ENCODE measurements at places on chromosomes 5 and 9.

- no peak for DNase-seq
Measured at GRCh38 chr5:36495611-36496010, 110.8 kb upstream of the SLC1A3 start.

GRCh38 chr5:41785061-41785460, 85.2 kb downstream of the OXCT1 start:
- DNase-seq, result no peak

DNA sequence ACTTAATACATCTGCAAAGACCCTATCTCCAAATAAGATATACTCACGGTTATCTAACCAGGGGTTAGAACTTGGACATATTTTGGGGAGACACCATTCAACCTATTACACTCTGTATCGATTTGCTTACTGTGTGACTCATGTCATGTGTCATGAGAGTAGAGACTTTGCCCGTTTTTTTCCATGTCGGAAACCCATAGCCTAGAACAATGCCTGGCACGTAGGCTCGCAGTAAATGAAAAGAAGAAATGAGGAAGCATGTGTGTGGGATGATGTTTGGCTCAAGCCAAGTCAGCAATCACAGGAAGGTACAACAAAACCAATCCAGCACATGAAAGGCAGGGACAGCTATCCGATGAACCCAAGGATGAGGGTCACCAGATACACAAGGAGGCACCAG, 94.6 kb upstream of the DNAH5 start:
- peak; percentile 88 for DNase-seq

- DNase-seq, result peak; percentile 1
Measured at GRCh38 chr5:7592910-7593309, 197.0 kb downstream of the ADCY2 start.

DNA sequence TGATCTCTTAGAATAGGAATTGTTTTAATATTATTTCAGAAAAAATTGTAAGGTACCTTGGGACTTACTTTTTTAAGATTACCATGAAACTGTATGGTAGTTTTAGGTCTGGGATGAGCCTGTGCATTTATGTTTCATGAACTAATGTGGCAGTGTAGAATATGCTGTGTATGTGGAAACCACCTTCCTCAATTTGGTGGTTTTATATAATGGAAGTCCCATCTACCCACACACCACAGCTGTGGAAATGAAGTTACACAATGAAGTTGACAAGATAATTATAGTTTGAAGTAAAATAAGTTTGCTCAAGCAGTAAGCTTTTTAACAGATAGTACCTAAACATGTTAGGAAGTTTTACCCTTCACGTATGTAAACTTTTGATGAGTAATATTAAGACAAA, 24.4 kb downstream of the WDR36 start:
- no peak for DNase-seq

- no peak for DNase-seq
Measured at GRCh38 chr9:108083796-108084352, 594.3 kb upstream of the KLF4 start.

GRCh38 chr5:31664566-31664965, 25.6 kb downstream of the PDZD2 start:
- DNase-seq, result peak; percentile 54

DNA sequence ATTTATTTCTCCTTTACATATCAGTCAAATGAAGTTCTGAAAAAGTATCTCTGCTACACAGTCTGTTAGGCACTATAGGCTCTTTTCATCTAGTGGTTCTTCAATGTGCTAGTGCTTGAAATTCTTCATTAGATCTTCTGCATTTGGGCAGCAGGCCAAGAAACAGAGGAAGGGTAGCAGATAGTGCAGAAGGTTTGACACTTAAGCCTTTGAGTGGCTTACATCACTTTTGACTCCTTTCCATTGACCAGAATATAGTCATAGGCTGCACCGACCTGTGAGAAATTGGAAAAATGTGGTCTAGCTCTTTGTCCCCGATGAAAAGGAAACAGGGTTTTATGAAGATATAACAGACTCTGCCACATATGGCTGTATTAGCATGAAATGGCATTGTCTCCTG, 459.5 kb upstream of the PTGER4 start:
- DNase-seq, result no peak

GRCh38 chr5:8600843-8601242, 731.9 kb downstream of the MTRR start:
- DNase-seq, result no peak

- peak; percentile 74 for DNase-seq
Measured at GRCh38 chr9:129567842-129568559, 52.9 kb downstream of the C9orf50 start.

DNA sequence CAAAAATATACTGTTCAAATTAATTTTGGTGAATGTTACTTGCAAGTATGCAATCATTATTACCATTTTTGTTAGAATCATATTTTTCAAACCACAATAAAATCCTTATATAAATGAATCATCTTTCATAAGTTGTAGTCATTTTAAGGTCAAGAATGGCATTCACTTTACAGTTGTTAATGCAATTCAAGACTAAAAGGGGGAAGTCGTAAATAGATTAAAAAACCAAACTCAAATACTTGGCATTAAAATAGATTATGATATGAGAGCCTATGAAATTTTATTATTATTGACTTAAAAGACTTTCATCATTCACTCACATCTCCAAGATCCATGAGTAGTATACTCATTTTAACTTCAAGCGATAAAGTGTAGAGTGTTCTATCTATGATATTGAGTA, 11.6 kb downstream of the CDH9 start:
- no peak for DNase-seq

- no peak for DNase-seq
Measured at GRCh38 chr9:125912667-125913066, 165.5 kb downstream of the PBX3 start.

DNA sequence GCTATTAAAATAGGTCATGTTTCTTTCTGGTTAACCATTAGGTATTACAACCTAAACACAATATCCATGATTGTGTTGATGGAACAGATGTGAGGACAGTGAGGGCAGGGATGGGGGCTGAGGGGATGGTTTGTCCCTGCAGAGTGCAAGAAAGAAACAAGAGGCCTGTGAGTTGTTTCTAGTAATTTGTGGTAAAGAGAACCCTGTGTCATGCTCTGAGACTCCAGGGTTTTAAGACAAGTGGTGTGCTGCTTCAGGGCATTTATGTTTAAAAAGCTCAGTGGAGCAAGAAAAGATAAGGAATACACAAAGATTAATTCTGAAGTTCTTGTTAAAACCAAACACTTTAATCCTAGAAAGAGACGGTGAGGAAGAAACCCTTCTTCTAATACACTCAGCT, 656.5 kb downstream of the TLE1 start:
- peak; percentile 57 for DNase-seq

DNA sequence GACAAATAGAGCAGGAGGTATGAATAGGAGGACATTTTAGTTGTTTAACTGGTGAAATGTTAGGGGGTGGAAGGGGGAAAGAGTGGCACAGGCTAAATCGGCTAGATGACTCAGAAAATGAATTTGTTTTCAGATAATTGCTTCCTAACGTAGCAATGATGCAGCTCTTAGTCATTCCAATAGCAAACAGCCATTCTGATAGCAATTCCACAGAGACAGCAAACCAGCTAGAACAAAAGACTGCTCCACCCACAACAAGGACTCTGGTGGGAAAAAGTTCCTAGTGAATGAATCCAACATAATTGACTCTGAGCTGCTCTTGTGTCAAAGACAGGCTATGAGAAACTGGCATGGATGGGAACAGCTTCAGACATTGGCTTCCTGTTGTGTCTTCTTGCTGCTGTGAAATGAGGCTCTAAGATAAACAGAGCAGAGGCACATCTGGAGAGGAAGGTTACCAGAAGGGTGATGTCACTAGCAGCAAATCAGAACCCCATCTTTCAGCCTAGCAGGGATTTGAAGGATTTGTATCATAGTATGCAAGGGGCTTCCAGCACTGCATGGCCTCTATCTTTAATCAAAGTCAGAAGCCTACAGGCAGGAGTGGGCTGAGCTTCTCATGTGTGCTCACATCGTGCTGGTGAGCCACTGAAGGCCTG, 28.1 kb upstream of the F2RL1 start:
- peak; percentile 99 for DNase-seq

GRCh38 chr5:40549616-40550015, 130.1 kb upstream of the PTGER4 start:
- DNase-seq, result peak; percentile 40

GRCh38 chr5:169242175-169242848, 58.6 kb downstream of the SLIT3 start:
- no peak for DNase-seq
